ENCODE measurements at places on chromosomes 1 and 21.

GRCh38 chr1:19311503-19311930 is 427 bp downstream of the AKR7A2 start:
- no peak for DNase-seq

DNA sequence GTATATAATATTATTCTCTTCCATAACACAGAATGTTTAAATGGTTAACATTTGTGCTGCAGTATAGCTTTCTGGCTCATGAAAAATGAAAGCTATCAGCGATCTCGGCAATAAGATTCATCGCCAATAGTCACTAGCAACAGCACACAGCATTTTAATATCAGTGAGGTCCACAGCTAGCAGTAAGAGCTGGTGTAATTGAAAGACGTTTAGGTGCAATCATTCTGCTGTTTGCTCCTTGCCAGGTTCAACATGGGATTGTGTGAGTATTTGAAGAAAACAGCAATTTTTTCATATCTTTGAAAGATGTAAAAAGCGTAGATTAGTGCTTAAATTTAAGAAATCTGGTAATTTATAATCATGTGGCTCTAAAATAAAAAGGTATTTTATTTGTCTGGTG is 20.1 kb downstream of the PRKACB start:
- no peak for DNase-seq

DNA sequence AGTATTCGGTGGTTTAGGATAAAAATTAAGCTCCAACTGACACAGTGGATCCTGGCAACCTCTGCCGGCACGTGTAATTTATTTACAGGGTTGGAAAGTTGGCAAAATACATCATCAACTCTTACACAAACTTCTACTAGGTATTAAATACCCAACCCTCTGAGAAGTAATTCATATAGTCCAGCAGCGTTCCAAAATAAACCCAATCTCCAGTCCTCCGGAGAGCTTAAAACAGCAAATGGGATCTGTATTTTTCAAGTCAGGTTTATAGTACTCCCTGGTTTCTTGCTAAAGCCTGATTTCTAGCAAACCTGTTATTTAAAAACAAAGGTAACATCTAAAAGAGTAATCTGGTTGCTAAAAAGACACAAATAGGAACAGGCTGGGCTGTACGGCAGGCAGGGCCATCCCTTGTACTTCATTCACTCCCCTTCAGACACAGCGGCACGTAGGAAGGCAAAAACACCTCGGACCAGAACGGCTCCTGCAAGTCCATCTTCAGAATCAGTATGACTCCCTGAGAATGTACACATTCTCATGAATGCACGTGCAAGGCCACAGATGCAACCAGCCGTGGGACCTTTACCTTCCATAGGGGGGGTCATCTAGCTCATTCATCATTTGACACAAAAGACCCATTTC is 8.6 kb downstream of the GLIS1 start:
- DNase-seq, result no peak

GRCh38 chr1:219310181-219310728 is 136.6 kb downstream of the LYPLAL1 start:
- DNase-seq, result no peak

GRCh38 chr1:52041551-52042185 is 8.1 kb upstream of the KTI12 start:
- DNase-seq, result no peak

- DNase-seq, result no peak
Observed at GRCh38 chr1:194410756-194411155, 1224.3 kb upstream of the B3GALT2 start.

DNA sequence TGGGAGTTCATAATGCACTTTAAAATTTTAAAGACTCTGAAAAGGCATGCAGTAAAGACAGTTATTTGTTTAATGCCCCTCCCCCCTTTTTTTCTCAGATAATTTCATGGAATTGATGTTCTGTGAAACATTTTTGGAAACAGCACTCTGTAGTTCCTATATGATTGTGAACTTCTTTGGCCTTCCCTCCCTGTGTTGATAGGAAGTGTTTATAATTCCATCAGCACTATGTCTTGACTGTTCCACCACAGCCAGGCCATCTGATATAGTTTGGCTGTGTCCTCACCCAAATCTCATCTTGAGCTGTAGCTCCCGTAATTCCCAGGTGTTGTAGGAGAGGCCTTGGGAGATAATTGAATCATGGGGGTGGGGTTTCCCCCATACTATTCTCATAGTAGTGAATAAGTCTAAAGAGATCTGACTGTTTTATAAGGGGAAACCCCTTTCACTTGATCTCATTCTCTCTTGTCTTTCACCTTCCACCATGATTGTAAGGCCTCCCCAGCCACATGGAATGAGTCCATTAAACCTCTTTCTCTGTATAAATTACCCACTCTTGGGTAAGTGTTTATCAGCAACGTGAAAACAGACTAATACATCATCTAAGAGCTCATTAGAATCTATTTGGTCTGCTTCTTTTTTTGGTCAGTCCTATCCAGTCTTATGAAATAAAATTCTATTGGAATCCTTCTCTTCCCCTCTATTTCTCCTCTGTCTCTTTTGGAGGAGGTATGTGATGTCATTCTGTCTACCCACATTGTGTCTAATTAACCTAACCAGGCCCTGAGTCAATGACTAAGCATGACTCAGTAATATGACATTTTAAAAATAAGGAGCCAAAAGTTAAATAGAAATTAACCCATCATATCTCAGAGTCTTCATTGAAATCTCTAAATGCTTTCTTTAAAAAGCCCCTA is 8.9 kb downstream of the CCDC185 start:
- peak; percentile 29 for DNase-seq

DNA sequence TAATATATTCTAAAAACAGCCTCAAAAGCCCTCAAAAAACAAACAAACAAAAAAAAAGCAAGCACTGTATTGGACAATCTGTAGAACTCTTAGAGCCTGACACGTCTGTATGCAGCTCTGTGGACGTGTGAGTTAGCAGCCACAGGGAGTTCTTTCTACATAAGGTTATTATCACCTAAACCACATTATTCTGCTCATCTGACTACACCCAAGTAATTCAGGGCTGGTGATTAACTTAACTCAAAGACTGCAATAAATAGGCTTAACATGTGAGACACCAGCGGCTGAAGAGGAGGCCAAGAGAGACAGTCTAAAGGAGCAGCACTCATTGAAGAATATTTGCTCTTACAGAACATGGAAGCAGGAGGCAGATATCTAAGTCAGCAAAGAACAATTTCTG is 316.0 kb downstream of the VAV3 start:
- no peak for DNase-seq

- DNase-seq, result no peak
Observed at GRCh38 chr1:222377428-222378088, 170.3 kb downstream of the HHIPL2 start.

- peak; percentile 20 for DNase-seq
Observed at GRCh38 chr21:39441502-39442475, 3.8 kb downstream of the LCA5L start.

DNA sequence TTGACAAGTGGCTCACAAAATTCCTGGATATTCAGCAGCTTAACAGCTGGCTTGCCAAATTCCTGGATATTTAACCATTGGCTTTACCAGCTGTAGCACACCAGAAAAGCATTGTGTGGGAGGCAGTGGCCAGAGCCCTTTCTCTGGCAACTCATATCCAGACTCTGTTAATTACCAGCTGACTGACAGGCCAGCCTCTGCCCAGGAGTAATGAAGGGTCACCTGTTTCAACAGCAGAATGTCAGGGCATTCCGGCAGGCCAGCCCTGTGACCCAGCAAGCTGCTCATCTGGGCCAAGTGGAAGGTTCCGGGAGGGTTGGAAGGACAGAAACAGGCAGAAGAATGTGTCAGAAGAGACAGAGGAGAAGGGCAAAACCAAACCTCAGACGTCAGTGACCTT is 35.2 kb upstream of the KIRREL1 start:
- no peak for DNase-seq

DNA sequence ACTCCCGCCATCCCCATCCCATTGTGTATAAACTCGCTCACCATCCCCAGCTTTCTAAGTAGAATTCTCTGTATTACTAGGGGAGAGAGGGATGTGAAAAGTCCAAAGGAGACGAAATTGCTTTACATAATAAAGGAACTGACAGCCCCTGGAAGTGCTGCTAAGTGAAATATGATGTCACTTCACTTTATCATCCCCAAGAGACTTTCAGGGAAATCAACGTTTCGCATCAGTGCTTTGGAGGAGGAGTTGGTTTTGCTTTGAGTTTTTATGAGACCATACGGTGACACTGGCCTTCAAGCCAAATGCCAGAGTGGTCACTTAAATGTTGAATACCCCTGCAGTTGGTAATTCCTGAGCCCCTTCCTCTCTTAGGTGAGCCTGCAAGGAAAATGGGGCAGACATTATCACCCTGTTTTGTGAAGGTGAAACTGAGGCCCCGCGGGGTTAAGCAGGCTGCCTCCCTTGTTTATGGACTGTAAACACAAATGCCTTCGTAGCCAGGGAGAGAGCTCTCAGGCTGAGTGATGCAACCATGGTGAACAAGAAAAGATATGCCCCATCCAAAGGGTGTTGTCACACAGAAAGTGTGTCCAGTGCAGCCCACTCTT is 58.4 kb upstream of the KAZN start:
- no peak for DNase-seq
